T1000 (cell line): ENCODE measurements at places on chromosomes 4 and X.

GRCh38 chrX:40778861-40779575 is 43.7 kb upstream of the MED14 start:
- peak; percentile 0 for DNase-seq

GRCh38 chr4:114226968-114227760 is 247.7 kb upstream of the ARSJ start:
- DNase-seq = no peak

GRCh38 chrX:46755671-46756070 is 3.2 kb downstream of the SLC9A7 start:
- no peak for DNase-seq

DNA sequence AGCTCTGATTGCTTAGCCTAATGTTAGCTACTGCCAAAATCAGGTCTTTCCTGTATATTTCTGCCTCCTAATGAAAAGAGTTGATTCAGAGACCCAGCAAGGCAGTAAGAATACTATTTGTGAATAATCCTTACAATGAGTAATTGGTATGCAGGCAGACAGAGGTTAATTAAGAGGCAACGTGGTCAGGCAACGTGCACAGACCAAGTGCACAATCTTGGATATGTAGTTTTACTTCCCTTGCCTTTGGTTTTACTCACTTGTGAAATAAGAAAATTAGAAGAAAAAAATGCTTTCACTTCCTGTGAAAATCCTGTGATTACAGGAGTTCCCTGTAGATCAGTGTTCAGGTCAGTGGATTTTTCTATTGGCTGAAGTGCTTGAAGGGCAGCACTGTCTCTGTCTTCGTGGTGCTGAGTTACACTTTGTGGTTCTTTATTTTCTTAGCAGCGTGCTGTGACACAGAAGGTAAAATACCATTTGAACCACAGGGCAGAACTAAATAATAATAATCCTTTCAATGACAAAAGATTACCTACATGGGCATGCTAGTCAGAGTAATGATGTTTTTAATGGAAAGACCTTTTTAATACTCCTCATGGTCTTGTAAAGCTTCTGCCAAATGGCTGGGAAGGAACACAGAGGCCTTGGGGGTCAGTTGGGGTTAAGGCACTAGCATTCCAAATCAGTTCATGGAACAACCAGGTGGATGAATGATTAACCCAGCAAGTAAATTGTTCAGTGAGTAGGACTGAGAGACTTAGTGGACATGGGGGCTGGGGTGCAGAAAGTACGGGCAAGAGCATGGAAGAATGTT is 430.9 kb downstream of the MAPK10 start:
- DNase-seq = no peak

DNA sequence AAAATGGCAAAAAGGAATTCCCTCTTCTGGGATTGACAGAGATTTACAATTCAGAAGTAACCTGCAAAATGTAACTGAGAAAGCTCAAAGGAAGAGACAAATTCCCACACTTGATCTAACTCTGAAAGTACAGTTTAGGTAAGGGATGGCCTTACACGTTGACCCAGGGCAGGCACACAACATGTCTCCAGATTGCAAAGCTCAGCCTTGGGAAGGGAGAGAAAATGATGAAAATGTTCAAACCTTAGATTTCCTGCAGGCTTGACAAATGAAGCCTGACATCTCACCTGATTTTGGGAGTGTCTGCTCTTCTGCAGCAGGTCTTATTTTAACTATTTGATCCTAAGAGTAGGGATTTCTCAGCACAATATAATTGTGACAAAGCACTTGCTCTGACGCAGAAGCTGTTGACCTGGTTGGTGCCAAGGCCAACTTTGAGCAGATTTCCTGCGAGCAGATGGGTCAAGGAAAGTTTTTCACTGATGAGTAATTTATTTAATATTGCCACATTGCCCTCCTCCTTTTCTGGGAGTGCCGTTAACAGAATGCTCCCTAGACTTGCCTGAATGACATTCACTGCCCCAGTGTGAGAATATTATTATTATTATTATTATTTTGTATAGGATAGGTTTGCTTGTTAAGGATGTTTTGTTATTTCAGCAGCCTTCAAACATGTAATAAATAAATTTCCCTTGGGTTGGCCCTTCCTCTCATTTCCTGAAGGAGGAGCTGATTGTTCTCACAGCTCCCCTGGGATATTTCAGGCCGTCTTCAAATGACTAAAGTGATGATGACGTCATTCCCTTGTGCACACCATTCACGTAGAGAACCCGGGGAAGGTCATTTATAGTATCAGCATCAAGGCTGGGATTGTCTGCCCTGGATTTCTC is 157.1 kb downstream of the VEGFC start:
- peak; percentile 50 for DNase-seq

GRCh38 chr4:17597517-17597916 is 16.9 kb upstream of the MED28 start:
- no peak for DNase-seq

GRCh38 chr4:128565565-128566186 is 243.8 kb upstream of the JADE1 start:
- DNase-seq = no peak

GRCh38 chr4:125676156-125676555 is 361.4 kb downstream of the FAT4 start:
- DNase-seq = no peak

- no peak for DNase-seq
Measured at GRCh38 chr4:56282004-56282403, 105.3 kb downstream of the AASDH start.

GRCh38 chrX:10121787-10122186 is 35.0 kb upstream of the CLCN4 start:
- DNase-seq = no peak

- DNase-seq = no peak
Measured at GRCh38 chrX:30642642-30643041, 10.6 kb upstream of the GK start.

DNA sequence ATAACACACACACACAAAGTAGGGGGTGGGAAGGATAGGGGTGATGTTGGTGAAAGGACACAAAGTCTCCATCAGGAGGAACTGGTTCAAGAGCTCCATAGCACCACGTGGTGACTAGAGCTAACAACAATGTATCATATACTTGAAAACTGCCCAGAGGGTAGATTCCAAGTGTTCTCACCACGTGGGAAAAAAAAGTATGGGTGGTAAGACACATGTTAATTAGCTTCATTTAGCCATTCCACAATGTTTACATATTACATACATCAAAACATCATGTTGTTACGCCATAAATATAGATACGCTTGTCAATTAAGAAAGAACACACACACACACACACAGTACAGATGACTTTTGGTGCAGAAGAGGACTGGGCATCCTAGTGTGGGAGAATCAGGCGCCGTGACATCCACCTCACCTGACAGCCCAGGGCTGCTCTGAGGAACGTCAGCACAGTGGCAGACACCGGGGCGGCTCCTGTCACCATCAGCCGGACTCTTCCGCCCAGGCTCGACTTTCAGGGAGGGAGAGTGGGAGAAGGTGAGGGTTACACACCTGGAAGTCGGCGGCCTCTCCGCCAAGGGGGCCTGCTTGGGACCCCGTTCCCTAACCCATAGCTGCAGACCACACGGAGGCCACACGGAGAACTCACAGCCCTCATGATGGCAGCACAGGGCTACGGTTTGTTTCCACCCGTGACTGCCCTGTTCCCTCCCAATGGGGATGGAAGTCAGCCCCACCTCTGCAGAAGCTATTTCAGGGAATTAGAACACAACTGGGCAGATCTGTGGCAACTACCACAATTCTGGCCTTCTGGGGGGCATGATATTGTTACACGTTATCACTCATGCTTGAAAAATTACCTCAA is 31.8 kb upstream of the CENPU start:
- no peak for DNase-seq
